ENCODE measurements at places on chromosomes 2 and 18.

DNA sequence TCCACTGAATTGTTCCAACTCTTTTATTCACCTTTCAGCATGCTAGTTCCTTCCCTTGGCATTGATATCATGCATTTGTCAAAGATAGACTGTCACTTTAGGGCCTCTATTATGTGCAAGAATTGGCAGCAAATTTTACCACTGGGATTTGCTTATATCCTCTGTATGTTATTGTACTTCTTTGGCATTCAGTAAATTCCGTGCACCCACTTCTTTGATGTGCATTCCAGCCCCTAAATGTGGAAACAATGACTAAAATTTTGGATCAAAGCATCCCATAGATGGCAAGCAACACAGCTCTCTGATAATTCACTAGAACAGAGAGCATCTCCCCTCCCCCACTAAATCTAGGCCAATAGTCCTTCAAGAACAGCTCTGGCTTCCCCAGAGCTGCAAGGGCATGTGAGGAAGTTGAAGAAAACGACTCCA lies 399.0 kb upstream of the HNRNPA3 start:
- no peak for DNase-seq

- DNase-seq = no peak
These were observed 22.3 kb downstream of the CLASP1 start for GRCh38 chr2:121626777-121627524.

DNA sequence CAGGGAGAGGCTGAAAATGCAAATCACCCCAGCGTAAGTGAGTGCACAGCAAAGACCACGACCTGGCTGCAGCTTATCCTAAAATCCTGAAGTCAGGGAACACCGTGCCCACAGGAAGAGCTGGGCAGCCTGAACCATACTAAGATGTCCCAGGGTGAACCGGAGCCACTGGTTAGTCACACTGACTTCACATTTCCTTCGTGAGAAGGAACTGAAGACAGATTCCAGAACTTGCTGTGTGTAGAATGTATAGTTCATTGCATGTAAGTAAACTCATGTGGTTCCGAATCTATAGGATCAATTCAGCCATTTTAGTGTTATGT lies 84.6 kb upstream of the NDUFV2 start:
- no peak for DNase-seq

DNA sequence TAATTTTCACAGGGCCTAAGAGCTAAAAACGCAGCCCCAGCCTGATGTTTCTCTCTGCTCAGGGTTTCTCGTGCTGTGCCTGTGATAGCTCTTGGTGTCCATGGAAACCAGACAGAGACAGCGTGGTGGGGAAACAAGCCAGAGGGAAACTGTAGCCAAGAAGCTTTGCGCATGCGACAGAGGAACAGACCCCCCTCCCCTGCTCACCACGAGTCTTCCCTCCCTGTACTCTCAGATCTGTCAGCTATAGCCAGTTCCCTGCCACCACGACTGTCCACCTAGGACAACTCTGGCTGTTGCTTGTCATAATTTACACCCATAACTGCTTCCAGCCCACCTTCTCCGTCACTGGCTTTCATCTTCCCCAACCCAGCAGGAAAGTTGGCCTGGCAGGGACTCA lies 13.2 kb upstream of the DNAJC27 start:
- no peak for DNase-seq

DNA sequence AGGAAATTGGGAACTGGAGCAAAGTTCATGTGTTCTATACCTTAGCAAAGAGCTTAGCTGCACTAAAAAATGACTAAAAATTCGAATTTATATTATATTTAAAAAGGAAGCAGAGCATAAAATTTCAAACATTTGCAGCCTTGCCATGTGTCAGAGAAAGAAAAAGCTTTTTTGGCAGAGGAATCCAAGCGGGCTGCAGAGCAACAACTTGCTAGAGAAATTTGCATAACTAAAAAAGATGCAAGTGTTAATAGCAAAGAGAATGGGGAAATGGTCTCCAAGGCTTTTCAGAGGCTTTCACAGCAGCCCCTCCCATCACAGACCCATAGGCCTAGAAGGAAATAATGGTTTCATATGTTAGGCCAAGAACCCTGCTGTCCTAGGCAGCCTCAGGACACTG lies 1315.9 kb downstream of the DSC3 start:
- no peak for DNase-seq

- DNase-seq = no peak
These were observed 27.9 kb downstream of the ITGAV start for GRCh38 chr2:186617771-186618170.

- no peak for DNase-seq
These were observed 535.2 kb downstream of the TDRD15 start for GRCh38 chr2:21658907-21659477.
